ENCODE measurements at places on chromosomes 5 and 9.

GRCh38 chr9:27638716-27639115, 65.4 kb upstream of the C9orf72 start:
- H3K4me1 ChIP-seq: no peaks in the 10 kb centered on the region
- H3K27ac ChIP-seq: no peak overlapping the region
- H3K27me3 ChIP-seq: peaks cover 4% of the 10 kb centered on the region
- H3K36me3 ChIP-seq: peaks cover 1% of the 10 kb centered on the region
- no peak for DNase-seq
- no peak overlapping the region for H3K4me3 ChIP-seq

DNA sequence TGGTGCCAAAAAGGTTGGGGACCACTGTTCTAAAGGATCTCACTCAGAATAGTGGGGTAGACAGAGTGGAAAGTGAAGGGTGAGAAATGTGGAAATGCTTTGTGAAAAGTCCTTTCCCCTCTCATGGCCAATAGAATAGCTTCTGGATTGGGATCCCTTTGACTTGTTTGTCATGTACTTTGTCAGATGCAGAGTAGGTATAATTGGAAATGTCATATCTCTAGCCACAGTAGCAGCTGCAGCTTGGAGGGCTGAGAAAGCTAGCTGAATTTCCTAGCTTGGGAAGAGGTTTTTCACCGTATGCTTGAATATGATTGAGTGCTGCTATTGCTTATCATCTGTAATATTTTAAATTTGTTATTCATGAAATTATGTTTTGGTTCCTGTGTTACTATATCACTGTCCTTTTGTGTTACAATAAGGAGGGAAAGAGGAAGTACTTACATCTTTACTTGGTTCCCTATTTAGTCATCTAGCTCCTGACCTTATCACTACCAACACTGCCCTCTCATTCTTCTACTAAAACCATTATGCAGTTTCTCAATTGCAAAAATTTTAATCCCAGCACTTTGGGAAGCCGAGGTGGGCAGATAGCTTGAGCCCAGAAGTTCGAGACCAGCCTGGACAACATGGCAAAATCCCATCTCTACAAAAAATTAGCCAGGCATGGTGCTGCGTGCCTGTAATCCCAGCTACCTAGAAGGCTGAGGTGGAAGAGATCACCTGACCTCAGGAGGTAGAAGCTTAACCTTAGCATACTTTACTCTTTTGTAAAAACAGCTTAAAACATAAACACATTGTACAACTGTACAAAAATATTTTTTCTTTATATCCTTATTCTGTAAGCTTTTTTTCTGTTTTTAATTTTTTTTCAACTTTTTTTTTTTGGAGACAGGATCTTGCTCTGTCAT, 12.4 kb downstream of the SLC30A5 start:
- H3K4me1 ChIP-seq: no peaks in the 10 kb centered on the region
- no peak for DNase-seq

GRCh38 chr5:6675784-6676491, 37.3 kb upstream of the TENT4A start:
- H3K4me3 ChIP-seq: no peak overlapping the region
- H3K4me1 ChIP-seq: no peaks in the 10 kb centered on the region
- DNase-seq: no peak
- peaks cover 16% of the 10 kb centered on the region for H3K27me3 ChIP-seq
- H3K36me3 ChIP-seq: peaks cover 3% of the 10 kb centered on the region
- H3K27ac ChIP-seq: no peak overlapping the region

DNA sequence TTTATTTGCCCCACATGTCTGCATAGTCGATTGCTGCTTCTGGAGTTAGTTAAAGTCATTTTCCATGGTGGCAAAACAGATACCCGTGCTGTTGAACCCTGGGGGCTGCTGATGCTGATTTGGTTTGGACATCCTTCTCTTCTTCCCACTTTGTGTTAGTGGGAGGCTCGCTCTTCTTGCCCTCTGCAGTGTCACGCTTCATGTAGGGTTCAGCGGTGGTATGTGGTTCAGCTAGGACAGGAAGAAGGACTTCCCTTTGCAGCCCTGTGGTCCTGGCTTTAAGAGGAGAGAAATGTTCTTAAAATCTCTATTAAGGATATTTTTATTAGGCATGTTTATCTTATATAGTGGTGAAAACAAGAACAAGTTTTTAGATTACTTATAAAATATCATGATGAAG, 36.2 kb downstream of the SLC36A1 start:
- DNase-seq: no peak
- H3K4me3 ChIP-seq: no peak overlapping the region
- H3K27me3 ChIP-seq: no peaks in the 10 kb centered on the region
- H3K36me3 ChIP-seq: peaks cover 3% of the 10 kb centered on the region
- no peaks in the 10 kb centered on the region for H3K4me1 ChIP-seq

- no peak for DNase-seq
- H3K27me3 ChIP-seq: no peaks in the 10 kb centered on the region
- no peaks in the 10 kb centered on the region for H3K4me1 ChIP-seq
- no peak overlapping the region for H3K4me3 ChIP-seq
- no peaks in the 10 kb centered on the region for H3K36me3 ChIP-seq
Measured at GRCh38 chr5:149599375-149599774, 18.1 kb downstream of the ARHGEF37 start.

GRCh38 chr5:16754086-16754485, 137.3 kb upstream of the RETREG1 start:
- DNase-seq: no peak
- no peak overlapping the region for H3K4me3 ChIP-seq
- H3K4me1 ChIP-seq: peaks cover 1% of the 10 kb centered on the region
- H3K36me3 ChIP-seq: no peaks in the 10 kb centered on the region
- no peak overlapping the region for H3K27ac ChIP-seq

- H3K27ac ChIP-seq: no peak overlapping the region
- no peak for DNase-seq
- H3K4me3 ChIP-seq: no peak overlapping the region
- peaks cover 9% of the 10 kb centered on the region for H3K27me3 ChIP-seq
- no peaks in the 10 kb centered on the region for H3K4me1 ChIP-seq
Measured at GRCh38 chr9:79774356-79774755, 202.6 kb downstream of the TLE4 start.

DNA sequence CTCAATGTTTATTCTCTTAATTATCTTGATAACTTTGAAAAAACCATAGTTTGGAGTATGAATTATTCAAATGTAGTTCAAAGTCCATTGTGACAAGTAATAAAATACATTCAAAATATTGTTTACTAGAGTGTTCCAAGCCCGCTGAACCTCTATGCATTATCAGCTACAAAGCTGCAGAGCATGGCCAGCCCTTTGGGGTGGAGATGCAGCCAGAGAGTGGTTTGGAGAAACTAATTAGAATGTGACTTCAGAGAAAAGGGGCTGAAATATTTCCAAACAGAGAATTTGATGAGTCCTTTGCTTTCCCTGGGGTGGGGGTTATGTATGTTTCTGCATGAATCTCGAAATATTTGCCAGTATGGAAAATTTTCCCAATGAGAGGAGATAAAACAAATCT, 211.3 kb downstream of the NTRK2 start:
- H3K27me3 ChIP-seq: no peaks in the 10 kb centered on the region
- no peak overlapping the region for H3K27ac ChIP-seq

DNA sequence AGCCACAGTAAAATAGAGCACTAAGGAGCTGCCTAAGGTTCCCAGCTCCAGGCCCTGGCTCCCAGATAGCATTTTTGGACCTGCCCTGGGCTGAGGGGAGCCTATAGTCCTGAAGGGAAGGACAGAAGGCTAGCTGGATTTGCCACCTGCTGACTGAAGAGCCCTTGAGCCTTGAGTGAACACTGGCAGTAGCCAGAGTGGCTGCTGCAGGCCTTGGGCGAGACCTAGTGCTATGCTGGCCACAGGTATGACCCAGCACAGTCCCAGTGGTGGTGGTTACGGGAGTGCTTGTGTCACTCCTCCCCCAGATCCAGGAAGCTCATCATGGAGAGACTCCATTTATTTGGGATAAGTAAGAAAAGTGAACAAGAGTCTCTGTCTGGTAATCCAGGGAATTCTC, 10.3 kb upstream of the STX17 start:
- peaks cover 44% of the 10 kb centered on the region for H3K27me3 ChIP-seq
- DNase-seq: no peak
- H3K4me1 ChIP-seq: no peaks in the 10 kb centered on the region
- H3K27ac ChIP-seq: no peak overlapping the region
- H3K36me3 ChIP-seq: no peaks in the 10 kb centered on the region

DNA sequence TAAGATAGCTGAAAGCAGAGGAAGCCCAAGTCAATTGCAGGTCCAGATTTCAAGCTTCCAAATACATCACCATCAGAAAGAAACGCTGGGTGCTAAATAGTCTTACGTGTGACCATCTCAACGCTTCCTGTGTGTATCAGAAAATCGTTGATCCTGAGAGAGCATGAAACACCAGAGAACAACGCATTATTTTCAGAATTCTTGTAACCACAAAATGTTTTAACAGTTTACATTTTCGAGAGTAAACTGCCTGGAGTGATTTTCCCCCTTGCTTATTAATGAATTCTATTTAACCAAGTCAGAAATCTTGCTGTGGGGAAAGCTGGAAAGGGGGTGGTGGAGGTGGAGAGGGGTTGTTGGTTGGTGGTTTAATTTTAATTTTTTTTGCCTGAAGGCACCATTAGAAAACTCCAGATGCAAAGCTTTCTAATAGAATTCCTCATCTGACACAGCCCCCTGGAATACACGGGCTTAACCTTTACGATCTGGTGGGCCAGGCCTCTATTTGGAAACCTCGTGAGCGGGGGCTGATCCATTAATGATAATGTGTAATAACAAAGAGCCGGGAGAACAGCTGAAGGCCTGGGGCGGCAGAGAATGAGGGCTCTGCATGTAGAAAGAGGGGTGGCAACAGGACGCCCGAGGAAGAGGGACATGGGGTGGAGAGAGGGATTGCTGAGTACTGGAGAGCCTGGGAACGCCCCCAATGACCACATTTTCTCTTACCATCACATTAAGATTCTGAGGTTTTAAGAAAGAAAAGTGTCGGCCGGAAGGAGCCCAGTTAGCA, 124.5 kb upstream of the NFIB start:
- DNase-seq: no peak
- no peak overlapping the region for H3K27ac ChIP-seq
- H3K4me1 ChIP-seq: no peaks in the 10 kb centered on the region
- H3K36me3 ChIP-seq: no peaks in the 10 kb centered on the region
- H3K27me3 ChIP-seq: peaks cover 6% of the 10 kb centered on the region

GRCh38 chr9:125428060-125428901, 166.7 kb downstream of the GAPVD1 start:
- no peak overlapping the region for H3K4me3 ChIP-seq
- H3K36me3 ChIP-seq: no peaks in the 10 kb centered on the region
- no peaks in the 10 kb centered on the region for H3K27me3 ChIP-seq
- DNase-seq: peak; percentile 33

- H3K27me3 ChIP-seq: peaks cover 6% of the 10 kb centered on the region
- peaks cover 1% of the 10 kb centered on the region for H3K36me3 ChIP-seq
- no peaks in the 10 kb centered on the region for H3K4me1 ChIP-seq
- no peak overlapping the region for H3K4me3 ChIP-seq
Measured at GRCh38 chr9:14806941-14807520, 84.5 kb upstream of the CER1 start.

GRCh38 chr9:134969156-134970045, 51.7 kb upstream of the FCN1 start:
- no peak overlapping the region for H3K27ac ChIP-seq
- no peak overlapping the region for H3K4me3 ChIP-seq
- no peaks in the 10 kb centered on the region for H3K4me1 ChIP-seq
- H3K36me3 ChIP-seq: no peaks in the 10 kb centered on the region

DNA sequence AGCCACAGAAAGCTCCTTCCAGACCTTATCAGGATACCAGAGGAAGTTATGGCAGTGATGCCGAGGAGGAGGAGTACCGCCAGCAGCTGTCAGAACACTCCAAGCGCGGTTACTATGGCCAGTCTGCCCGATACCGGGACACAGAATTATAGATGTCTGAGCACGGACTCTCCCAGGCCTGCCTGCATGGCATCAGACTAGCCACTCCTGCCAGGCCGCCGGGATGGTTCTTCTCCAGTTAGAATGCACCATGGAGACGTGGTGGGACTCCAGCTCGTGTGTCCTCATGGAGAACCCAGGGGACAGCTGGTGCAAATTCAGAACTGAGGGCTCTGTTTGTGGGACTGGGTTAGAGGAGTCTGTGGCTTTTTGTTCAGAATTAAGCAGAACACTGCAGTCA, 70.8 kb upstream of the ENTREP1 start:
- DNase-seq: no peak
- no peaks in the 10 kb centered on the region for H3K4me1 ChIP-seq
- no peak overlapping the region for H3K27ac ChIP-seq
- no peaks in the 10 kb centered on the region for H3K36me3 ChIP-seq

DNA sequence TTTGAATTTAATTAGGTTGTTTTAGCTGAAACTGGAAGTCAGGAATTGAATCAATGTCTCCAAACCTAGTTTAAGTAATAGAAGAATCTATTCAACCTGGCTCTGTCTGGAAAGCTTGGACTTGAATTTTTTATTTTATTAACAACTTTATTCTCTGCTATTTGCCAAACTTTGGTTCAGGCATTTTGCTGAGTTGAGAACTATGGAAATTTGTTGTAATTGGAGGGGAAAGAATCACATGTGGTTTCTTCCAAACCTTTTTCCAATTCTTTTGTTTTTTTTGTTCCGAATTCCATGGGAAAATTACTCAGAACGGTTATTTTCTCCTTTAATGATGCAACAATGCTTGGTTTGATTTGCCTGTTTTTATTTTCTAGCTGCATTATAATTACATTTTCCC, 98.2 kb upstream of the RPS23 start:
- peaks cover 30% of the 10 kb centered on the region for H3K4me1 ChIP-seq
- H3K4me3 ChIP-seq: no peak overlapping the region
- no peak overlapping the region for H3K27ac ChIP-seq
- DNase-seq: no peak
- H3K36me3 ChIP-seq: peaks cover 3% of the 10 kb centered on the region
- H3K27me3 ChIP-seq: no peaks in the 10 kb centered on the region

DNA sequence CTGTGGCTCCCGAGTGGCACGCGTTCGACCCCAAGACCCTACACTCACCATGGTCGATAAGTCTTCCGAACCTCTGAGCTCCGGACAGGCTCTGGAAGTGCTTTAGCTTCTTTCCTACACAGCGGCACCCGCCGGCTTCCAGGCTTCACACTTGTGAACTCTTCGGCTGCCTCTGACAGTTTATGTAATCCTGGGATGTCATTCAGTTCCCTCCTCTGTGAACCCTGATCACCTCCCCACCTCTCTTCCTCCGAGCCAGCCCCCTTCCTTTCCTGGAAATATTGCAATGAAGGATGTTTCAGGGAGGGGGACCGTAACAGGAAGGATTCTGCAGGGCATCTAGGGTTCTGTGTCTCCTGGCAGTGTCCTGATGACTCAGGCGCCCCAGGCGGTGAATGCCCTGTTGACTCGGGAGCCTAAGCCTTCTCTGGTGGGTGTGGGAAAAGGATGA, at the start of gene CD14:
CD14 (minus strand) TSS at position 155 of the 451 bp plus-strand sequence; CDS start at position 51, 104 bp downstream.
- peaks cover 4% of the 10 kb centered on the region for H3K36me3 ChIP-seq
- peaks cover 32% of the 10 kb centered on the region for H3K27me3 ChIP-seq
- H3K27ac ChIP-seq: no peak within 1 kb of the TSS
- peak; percentile 9 for DNase-seq
- H3K4me3 ChIP-seq: peak within 1 kb of the TSS; percentile 91
- H3K4me1 ChIP-seq: peaks cover 42% of the 10 kb centered on the region

All from activated T-cell treated with anti-CD3 and anti-CD28 coated beads, Interleukin-2, amount 50 U/mL, for 72 hours (primary cell).